ENCODE measurements at places on chromosomes 7 and 10.
A peak's percentile ranks its signal among the peaks of the same experiment; 100 is the strongest.

GRCh38 chr7:130400120-130400572 lies 19.9 kb downstream of the CPA1 start:
- DNase-seq = no peak

DNA sequence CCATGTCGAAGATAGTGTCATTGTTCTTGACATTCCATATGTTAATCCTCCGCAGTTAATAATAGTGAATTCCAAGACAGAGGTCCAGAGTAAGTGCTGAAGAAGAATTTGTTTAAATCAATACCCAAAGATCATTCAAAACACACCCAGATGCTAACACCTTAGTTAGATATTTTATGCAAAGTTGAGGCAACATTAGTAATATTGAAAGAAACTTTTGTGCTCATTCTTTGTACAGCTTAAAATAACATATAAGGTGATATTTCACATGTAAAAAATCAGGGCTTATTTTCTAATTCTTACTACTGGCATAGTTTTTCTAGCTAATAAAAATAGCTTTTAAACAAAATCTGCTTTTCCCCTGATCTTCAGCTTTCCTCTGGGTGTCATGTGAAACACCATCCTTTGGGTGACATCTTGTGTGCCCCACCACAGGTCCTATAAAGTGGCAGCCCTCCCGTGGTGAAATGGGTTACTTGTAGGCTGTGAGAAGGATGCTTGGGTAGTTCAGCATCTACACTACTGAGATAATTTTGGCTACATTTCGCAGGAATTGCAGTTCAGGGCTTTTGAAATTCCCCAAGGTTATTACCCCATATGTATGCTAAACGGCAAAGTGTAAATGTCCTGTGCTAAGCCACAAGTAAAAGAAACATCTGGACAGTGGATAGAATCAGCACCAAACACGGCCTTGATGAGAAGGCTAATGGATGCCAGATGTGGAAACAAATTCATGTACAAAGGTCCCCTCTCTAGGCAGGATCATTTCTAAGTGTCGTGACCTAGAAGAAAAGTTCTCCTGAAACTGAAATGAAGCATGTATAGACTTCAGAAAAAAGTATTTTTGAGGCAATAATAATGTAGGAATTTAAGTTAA lies 105.4 kb downstream of the GRM3 start:
- DNase-seq = no peak

- peak; percentile 33 for DNase-seq
Observed at GRCh38 chr10:78212060-78212785, 178.6 kb downstream of the RPS24 start.

GRCh38 chr10:84784749-84785148 lies 456.4 kb downstream of the CCSER2 start:
- no peak for DNase-seq

DNA sequence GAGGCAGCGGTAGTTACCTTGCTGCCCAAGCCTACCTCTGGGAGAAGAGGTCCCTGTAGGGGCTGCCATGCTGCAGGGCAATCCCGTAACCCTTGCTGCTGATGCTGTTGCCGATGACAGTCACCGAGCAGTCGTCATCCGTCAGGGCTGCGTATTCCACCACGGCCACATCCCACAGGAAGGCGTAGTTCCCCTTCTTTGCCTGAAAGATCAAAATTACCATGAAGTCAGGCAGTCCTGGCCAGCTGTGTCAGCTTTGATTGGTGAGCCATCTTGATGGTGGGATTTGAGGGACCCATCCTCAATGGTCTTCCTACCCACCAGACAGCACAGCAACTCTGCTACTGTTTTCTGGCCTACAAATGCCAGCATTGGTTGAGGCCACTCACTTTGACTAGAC lies 746.8 kb downstream of the GRID1 start:
- no peak for DNase-seq

GRCh38 chr10:22481106-22481505 lies 135.8 kb downstream of the SPAG6 start:
- DNase-seq = no peak

GRCh38 chr7:152462995-152463708 lies 27.3 kb upstream of the KMT2C start:
- DNase-seq = peak; percentile 25

GRCh38 chr10:29815572-29815971 lies 180.8 kb upstream of the SVIL start:
- no peak for DNase-seq

DNA sequence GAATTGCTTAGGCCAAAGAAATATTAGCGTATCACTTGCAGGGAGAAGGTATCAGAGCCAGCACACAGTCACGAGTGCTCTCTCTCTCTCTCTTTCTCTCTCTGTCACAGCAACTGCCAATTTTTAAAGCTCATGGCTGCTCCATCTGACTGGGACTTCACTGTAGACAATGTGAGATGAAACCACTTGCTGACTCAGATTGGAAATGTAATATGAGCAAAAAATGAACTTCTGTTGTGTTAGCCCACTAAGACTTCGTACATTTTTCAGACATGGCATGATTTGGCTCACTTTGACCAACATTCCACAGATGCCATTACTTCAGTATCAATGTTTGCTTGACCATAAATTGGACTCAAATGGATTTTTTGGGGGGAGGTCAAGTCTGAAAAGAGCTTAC lies 68.1 kb downstream of the DGKB start:
- no peak for DNase-seq

- no peak for DNase-seq
Observed at GRCh38 chr7:45690762-45691150, 116.6 kb downstream of the ADCY1 start.

DNA sequence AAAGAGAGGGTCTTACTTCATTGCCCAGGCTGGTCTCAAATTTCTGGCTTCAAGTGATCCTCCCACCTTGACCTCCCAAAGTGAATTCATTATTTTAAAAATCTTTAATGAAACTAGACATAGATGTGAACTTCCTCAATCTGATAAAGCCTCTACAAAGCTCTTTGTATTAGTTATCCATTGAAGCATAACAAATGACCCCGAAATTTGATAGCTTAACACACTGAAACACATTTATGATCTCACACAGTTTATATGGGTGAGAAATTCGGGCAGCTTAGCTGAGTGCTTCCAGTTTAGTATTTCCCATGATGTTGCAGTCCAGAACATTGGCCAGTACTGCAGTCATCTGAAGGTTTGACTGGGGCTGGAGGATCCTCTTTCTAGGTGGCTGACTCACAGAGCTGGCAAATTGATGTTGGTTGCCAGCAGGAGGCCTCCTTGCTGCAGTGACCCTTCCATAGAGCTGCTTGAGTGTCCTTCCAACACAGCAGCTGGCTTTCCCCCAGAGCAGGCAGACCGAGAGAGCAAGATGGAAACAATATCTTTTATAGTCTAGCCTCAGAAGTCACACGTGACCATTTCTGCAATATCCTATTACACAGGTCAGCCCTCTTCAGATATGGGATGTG lies 16.6 kb upstream of the WNT8B start:
- no peak for DNase-seq

GRCh38 chr10:88097536-88097935 lies 234.1 kb downstream of the PTEN start:
- no peak for DNase-seq

GRCh38 chr7:18189500-18190126 lies 162.0 kb upstream of the PRPS1L1 start:
- DNase-seq = no peak

DNA sequence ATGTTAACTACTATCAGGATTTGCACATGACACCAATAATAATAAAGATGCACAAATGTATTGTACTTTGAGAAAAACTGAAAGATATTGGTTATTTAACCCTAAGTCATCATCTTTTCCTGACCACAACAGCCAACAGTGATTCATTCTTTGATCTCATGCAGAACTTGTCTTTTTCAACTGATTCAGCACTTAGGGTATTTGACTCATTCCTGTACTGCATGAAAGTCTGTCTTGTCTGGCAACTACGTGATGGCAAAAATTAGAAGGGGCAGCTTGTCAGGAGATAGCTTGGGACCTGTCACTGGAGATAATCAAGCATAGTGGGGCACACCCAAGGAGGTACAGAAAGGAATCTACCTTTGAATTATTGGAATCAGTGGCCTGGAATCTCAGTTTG lies 77.8 kb upstream of the LRRC17 start:
- DNase-seq = no peak

DNA sequence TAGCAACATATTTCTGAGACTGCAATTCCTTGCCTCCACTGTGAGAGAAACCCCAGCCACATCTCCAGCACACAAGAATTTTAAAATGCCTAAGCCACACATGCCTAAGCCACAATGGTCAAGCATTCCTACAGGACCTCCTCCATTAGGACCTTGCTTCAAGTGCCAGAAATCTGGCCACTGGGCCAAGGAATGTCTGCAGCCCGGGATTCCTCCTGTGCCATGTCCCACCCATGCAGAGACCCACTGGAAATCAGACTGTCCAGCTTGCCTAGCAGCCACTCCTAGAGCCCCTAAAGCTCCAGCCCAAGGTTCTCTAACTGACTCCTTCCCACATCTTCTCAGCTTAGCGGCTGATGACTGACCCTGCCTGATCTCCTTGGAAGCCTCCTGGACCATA lies 117.5 kb downstream of the AHR start:
- no peak for DNase-seq

- DNase-seq = no peak
Observed at GRCh38 chr7:132544025-132544424, 32.2 kb downstream of the PLXNA4 start.

DNA sequence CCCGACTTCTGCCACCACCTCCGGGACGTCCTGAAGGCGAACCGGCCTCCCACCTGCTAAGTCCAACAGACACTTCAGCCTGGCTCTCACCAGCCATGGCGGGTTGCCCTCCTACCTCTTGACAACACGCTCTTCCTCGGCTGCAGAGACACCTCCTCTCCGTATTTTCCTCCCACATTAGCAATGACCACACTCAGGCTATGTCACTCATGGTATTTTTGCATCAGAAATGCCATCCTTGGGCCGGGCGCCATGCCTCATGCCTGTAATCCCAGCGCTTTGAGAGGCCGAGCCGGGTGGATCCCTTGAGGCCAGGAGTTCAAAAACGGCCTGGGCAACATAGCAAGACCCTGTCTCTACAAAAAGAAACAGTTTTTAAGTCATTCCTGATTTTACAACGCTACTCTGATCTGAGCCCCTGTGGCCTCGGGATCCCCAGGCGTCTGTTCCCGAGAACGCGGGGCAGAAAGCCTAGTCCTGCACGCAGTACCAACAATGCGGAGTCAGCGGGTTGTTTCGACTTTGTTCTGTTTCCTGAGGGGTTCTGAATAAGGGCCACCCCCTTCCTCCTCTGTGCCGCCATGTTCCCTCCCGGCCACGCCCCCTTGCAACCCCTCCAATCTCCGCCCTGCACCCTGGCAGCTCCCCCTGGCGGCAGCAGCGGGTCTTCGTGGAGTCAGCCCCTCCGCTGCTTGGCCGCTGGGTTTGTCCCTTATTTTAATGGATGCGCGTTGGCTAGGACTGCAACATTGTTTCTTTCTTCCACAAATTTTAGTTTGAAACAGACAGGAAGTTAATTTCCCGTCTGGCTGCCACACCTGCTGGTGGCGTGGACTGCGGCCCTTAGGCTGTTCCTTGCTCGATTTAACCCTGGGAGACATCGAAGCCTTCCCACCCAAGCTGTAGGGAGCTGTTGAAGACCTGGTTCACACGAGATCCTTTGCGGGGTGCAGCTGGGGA lies 9.7 kb upstream of the ZFAND2A start:
- DNase-seq = no peak

DNA sequence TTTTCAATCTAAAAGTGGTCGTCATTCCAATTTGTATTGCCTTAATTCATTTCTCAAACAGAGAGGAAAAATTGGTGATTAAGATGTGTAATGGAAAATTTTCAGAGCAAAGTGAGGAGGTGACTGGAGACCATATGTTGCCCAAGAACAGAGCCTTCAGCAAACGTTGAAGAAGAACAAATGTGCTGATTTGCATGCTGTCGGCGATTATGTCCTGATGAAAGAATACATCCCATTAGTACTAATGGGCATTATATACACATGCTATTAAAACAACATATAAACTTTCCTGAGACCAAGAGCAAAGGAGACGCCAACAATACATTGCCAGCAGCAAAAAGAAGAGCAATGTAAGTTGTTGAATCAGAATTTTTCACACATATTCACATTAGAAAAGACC lies 100.0 kb upstream of the ARID5B start:
- no peak for DNase-seq

- no peak for DNase-seq
Observed at GRCh38 chr7:127822822-127823508, 171.0 kb downstream of the SND1 start.

DNA sequence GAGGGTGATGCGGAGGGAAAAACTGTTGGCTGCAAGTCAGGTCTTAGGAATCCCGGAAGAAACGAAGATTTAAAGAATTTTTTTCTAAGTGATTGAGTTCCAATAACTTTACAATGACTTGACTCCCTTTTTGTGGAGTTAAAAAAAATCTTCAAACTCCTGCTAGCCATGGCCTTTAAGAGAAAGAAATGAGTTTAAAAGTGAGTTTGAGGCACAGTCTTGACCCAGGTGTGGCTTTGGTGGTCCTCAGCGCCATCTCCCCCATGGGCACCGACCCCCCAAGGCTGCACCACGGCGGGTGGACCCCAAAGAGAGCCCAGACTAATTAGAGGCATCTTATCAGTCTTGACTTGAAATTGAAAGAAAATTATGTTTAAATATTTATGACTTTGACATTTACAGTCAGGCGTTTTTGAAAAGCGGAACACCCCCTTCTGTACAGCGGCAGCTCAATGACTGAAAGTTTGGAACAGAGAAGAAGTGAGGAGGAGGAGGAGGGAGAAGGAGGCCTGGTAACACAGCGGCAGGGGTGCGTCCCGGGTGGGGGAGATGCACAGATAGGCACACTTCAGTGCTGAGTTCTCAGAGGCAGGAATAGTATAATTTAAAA lies 349.6 kb downstream of the DNAJB6 start:
- DNase-seq = no peak

DNA sequence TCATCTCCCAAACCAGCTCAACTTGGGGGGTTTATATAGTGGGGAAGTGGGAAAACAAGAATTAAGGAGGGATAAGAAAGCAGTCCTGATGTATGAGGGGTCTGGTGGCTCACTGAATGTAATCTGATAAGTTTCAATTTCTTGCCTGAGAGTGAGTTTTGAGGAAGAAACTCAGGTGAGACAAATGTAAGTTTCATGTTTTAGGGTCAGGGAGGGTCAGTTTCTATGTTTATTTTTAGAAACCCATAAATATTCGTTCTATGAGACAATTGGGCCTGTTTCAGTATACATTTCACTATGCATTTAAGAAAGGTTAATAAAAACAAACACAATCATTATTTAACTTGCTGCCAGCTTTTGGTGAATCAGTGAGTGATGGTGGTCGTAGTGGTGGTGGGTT lies 128.0 kb upstream of the MBL2 start:
- no peak for DNase-seq

DNA sequence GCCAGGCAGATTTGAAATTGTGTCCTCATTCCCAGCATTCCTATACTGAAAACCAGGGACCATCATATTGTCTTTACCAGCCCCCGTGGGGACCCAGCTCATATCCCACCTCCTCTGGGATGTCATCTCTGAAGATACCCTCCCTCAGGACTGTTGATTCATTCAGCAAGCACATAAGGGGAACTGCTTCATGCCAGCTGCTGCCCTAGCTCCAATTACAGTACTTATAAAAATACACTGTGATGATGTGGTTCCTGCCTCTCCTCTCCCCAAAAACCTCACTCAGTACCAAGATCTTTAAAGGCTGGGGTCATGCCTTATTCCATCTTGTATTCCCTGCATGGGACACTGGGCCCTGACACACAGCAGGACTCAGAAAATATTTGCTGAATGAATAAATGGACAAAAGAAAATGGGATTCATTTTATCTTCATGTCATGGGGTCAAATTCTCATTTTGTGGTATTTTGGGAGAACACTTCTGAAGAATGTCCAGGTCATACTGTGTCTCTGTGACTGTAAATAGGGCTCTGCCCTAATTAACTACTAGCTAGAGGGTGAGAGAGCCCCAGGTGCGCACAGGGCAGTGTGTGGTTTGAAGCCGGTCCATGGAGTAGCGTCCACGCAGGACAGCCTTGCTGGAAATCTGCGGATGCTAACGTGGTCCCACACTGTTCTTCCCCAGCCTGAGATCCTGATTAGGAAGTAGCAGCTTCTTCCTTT lies 29.0 kb upstream of the DAGLB start:
- no peak for DNase-seq

Data from NCI-H1092 (cell line).